ENCODE measurements at places on chromosomes 12 and 14.

DNA sequence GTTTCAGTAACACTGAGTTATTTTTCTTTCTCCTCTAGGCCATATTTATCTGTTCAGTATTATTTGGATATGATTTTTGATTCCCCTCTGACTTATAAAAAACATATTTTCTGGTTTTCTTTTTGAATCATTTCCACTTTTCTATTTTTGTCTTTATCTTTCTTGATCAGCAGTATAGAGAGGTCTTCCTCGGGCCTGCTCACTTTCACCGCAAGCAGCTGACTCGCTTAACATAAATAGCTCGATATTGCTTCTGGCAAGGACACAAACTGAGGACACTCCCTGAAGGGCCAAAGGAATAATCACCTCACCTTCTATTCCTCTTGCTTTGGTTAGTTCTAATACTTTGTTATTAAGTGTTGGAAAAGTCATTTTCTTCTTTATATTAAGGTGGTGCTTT lies 25.8 kb upstream of the TRHDE start:
- DNase-seq, result no peak

DNA sequence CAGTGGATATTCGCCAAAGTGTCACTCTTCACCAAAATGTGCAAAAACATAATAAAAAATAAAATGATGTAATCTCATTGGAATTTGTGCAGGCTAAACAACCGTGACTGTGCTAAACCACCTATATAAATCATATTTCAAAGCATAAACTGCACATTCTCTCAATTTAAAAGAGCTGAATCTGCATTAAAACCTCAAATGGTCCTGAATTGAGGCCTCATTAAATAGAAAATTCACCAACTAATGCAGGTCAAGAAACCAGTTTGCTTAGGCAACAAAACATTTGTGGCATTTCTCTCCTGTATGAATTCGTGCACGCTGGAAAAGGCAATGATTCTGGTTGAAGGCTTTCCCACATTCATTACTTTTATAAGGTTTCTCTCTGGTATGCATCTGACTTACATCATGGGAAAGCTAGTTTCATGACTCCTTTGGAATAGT lies 80.1 kb upstream of the IFNG-AS1 start:
- no peak for DNase-seq

- no peak for DNase-seq
Measured at GRCh38 chr14:36747411-36748184, 85.9 kb downstream of the PAX9 start.

GRCh38 chr12:94421868-94422740 lies 37.6 kb downstream of the CEP83 start:
- DNase-seq, result no peak

GRCh38 chr14:78852040-78852439 lies 681.9 kb downstream of the NRXN3 start:
- no peak for DNase-seq

DNA sequence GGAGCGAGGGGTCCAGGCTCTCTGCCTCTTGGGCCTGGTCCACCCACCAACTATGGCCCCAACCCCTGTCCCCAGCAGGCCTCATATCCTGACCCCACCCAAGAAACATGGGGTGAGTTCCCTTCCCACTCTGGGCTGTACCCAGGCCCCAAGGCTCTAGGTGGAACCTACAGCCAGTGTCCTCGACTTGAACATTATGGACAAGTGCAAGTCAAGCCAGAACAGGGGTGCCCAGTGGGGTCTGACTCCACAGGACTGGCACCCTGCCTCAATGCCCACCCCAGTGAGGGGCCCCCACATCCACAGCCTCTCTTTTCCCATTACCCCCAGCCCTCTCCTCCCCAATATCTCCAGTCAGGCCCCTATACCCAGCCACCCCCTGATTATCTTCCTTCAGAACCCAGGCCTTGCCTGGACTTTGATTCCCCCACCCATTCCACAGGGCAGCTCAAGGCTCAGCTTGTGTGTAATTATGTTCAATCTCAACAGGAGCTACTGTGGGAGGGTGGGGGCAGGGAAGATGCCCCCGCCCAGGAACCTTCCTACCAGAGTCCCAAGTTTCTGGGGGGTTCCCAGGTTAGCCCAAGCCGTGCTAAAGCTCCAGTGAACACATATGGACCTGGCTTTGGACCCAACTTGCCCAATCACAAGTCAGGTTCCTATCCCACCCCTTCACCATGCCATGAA lies 8.6 kb downstream of the ARHGAP9 start:
- DNase-seq, result no peak

GRCh38 chr14:104665114-104665656 lies 24.2 kb upstream of the INF2 start:
- DNase-seq, result no peak

DNA sequence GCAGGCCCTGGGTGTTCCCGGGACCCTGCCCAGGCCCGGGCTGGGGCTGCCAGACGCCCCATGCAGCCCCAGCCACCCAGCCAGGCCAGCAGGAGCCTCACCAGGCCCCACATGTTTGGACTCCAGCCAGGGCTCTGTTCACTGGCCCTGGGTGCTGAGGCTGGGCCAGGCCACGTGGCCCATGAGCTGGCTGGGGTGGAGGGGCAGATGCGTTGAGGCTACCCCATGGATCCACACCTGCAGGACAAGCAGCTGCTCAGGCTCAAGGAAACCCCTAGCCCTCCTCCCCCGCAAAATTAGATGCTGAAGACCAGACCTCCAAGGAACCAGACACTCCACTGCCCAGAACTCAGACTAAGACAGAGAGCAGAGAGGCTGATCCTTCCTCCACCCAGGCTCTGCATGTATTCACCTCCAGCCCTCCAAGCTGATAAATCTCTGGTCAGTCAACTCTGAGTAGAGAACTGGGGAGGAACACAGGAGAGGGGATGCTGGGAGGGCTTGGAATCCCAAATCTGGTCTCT lies 1.6 kb downstream of the CDH24 start:
- no peak for DNase-seq

- DNase-seq, result no peak
Measured at GRCh38 chr12:50314636-50315312, 31.5 kb upstream of the LIMA1 start.

DNA sequence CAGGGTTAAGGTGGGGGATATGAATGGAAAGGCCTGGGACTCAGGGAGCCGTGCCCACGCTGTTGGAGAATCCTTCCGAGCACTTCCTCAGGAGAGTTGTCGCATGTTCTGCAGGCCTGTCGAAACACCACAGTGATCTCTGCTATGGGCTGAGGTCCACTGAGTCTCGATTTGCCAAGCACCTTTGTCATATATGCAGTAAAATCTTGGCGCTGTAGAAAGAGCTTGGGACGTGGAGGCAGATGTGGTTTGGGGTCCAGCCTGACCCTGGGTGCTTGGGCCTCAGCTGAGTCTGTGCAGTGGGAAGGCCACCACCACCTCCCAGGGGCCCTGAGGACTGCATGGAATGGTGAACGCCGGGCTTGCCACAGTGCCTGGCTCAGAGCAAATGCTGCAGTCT lies 32.9 kb downstream of the C14orf132 start:
- no peak for DNase-seq

DNA sequence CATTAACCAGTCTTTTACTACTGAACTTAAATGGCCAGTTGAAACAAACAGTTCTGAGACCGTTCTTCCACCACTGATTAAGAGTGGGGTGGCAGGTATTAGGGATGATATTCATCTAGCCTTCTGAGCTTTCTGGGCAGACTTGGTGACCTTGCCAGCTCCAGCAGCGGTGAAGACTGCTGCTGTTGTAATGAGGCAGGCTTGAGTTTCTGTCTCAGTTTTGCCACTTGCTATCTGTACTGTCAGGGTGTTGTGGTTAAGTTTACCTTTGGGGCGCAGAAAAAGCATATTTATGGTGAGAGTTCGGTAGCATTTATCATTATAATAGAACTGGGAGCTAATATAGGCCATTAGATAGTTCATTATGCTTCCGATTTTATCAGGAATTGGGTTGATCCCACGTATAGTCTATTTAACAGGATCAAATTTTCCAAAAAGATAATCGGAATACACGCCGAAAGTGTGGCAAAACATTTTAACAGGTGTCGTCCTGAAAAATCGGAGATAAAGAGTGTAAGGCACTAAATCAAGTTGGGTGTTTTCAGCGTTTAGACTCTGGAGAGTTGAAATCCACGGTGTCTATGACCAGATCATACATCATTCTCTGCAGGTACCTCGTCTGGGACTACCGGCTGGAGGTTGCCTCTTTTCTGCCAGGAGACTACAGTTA lies 688 bp upstream of the NECAP1 start:
- no peak for DNase-seq

DNA sequence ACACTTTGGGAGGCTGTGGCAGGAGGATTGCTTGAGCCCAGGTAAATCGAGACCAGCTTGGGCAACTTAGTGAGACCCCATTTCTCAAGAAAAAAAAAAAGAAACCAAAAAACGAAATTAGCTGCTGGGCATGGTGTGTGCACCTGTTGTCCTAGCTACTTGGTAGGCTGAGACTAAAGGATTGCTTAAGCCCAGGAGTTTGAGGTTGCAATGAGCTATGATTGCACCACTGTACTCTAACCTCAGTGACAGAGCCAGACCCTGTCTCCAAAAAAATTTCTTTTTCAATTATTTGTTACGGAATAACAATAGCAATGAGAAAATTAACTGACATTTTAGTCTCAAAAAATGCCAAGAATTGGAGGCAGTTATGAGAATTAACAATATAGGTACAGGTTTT lies 128.0 kb downstream of the CCDC91 start:
- no peak for DNase-seq

- DNase-seq, result no peak
Measured at GRCh38 chr12:83224012-83224411, 537.3 kb downstream of the TMTC2 start.

- no peak for DNase-seq
Measured at GRCh38 chr12:82787016-82787415, 100.3 kb downstream of the TMTC2 start.

DNA sequence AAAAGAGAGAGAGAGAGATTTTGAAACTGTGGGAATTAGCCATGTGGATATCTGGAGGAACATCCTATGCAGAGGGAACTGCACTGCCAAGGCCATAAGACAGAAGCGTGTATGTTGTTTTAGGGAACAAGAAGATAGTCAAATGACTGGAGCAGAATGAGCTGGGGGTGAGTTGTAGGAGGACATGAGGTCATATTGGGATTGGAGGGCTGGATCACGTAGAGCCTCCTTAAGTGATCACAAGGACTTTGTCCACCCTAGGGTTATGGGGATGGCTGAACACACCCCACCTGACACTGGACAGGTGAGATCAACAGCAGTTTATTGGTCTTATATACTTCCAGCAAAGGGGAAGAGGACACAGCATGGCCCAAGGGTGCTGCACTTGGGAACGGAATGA lies 8.2 kb upstream of the CGRRF1 start:
- no peak for DNase-seq

GRCh38 chr12:10720974-10721650 lies 2.0 kb downstream of the YBX3 start:
- DNase-seq, result no peak

Data from GOT3 (cell line).